ENCODE measurements at places on chromosomes 5 and 9.

GRCh38 chr9:121059998-121060636 is 10.0 kb upstream of the C5 start:
- DNase-seq = peak; percentile 46

GRCh38 chr9:85182383-85182782 is 512.9 kb downstream of the NTRK2 start:
- DNase-seq = no peak

- no peak for DNase-seq
These were observed 109.4 kb downstream of the TMEM174 start for GRCh38 chr5:73282383-73282782.

- DNase-seq = no peak
These were observed 22.0 kb downstream of the MYO10 start for GRCh38 chr5:16914108-16914435.

DNA sequence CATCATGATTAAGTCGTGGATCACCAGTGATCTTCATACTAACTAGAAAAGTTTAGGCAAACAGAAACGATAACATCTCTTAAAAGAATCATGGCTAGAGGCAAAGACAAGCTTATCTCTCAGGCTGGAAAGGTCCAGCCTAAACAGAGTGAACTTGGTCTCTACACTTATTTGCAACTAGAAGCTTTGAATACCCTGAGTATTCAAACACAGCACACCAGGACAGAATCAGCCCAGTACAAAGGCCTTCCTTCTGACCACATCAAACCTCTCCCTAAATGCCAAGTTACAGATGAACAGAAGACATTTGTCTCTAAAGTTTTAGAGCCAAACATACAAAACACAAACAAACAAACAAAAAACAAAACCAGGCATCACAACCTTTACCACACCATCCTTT is 57.2 kb downstream of the ELAVL2 start:
- no peak for DNase-seq

DNA sequence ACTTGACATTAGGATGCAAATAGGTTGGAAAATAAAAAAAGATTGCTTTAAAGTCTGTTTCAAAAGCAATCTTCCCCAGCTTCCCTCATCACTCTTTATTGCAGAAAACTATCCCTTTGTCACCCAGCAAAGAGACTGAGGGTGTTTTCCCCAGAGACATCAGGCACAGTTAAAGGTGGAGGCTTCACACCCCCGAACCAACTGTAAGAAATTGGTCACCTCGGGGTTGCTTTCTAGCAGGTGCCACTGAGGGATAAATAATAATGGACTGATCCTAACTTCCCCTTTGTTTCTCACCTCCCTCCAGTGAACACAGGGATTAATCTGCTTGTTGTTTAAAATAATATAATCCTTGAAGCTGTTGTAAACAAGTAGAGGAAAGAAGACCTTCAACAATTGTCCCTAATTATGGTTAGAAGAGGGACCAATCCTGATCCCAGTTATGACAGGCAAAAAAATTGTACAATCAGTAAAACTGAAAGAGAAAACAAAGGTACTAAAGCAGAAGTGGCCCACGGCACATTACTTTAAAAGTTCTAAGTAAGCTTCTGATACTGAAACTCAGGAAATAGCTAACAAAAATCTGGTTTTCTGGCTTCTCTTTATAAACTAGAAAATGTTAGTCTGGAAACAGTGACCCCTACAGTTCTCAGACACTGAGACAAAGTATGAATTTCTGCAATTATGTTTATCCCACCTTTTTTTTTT is 6.6 kb upstream of the PCSK1 start:
- no peak for DNase-seq

DNA sequence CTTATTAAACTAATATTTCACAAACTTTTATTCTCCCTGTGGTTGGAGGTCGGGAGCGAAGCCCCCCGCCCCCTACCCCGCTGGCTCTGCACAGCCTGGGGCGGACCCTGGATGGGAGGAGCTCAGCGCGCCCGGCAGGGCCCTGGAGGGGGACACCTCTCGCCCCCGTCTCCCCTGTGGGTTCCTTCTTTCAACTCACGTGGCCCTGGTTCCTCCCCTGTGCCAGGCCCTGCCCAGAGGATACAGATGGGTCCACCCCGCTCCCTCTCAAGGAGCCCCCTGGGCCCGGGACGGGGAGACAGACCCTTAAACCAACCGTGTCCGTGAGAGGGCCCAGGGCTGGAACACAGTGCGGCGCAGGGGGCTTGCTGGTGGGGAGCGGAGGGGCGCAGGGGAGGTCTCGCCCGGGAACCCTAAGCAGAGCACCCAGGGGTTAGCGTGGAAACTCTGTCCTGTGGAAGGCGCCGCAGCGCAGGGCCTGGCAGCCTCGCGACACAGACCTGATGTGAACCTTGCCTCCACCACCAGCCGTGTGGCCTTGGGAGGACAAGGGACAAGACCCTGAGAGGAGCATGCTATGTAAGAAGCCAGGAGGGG is 103.7 kb upstream of the MVB12B start:
- no peak for DNase-seq

GRCh38 chr5:14447958-14448911 is 133.4 kb upstream of the OTULINL start:
- no peak for DNase-seq

DNA sequence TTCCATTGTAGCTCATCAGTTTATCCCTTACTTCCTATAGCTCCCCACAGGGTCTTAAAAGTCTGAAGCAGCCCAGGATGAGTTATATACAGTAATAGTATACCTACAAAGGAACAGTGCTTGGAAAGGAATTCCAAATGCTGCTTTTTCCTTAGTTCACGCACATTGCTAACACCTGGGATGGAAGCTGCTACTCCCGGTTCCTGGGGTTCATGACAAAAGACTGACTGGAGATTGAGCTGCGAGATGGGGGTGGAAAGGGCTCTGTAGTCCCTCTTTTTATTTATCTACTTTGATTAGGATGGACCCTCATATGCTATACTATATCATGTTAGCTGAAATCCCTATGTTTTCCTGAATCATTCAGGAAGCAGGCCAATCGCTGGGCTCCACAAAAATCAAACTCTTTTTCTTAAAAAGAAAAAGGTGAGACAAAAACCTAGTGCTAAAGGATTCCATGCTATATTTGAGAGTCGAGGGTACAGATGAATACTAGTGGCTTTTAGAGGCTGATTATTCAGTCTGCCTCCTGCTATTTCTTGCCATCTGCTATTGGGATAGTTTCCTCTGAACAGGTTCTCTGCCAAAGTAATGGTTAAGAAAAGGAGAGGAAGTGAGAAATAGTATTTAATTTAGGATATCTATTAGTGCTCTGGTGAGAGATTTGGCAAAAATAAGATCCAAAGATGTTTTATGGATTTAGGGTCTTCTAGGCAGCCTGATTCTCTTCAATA is 81.2 kb downstream of the MRPS27 start:
- DNase-seq = no peak

DNA sequence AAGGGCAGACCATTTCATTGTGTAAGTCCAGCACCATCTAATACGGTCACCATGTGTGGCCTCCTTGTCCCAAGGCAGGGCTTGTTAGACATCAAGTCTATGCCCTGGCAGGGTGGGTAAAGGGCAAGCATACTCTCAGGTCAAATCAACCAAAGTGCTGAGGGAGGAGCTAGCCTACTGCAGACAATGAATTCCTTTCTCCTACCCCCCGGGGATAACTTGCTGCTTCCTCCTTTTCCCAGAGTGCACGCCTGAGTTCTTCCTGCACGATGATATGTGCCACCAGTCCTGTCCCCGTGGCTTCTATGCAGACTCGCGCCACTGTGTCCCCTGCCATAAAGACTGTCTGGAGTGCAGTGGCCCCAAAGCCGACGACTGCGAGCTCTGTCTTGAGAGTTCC is 71.4 kb downstream of the RFK start:
- DNase-seq = no peak

DNA sequence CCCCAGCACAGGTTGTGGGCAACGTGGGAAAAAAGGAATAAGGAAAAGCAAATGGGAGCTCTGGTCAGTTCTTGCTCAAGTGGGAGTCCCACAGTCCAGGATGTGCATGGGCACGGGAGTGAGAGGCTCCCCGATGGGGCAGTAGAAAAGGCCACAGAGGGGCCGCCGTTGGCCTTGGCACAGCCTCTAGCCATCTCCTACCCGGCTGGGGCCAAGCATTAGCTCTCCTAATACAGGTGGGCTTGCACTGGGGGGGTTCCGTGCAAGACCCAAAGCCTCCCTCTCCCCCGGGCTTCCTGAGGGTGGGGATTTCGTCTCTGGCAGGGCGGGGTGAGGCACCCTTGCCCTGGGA is 212.2 kb upstream of the MVB12B start:
- no peak for DNase-seq

- peak; percentile 56 for DNase-seq
These were observed 253.8 kb downstream of the PBX3 start for GRCh38 chr9:126000731-126001580.

GRCh38 chr5:88884608-88884877 is 1.6 kb upstream of the MEF2C start:
- DNase-seq = peak; percentile 65

- DNase-seq = peak; percentile 90
These were observed 38.0 kb upstream of the LRRC14B start for GRCh38 chr5:153256-153655.

GRCh38 chr9:121954477-121955140 is 138.5 kb downstream of the TTLL11 start:
- no peak for DNase-seq

DNA sequence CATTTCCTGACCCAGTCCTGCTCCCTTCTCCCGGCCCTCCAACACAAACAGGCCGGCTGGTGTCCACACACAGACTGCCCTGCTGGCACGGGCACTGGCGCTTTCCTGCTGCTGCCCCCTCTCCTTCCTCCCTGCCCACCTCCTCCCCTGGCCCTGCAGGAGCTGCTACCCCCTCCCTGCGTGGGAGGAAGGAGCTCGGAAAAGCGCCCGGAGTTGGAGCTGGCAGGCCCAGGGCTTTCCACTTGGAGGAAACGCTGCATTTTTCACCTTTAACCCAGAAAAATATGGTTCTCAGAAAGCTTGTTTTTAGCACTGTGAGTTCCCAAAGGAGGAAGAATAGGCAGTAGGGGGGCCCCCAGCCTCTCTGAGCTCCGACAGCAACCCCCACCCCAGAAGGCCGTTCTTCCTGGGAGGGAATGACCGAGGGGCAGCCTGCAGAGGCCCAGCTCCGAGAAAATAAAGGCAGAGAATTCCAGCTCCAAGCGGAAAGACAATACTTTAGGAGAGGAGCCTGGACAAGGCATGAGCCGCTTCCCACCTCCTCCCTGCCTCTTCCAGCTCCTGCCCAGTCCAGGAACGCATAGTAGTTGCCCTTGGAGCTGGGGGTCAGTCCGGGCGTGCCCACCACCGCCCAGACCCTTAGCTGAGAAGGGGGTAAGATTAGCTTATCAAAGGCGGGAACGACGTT is 88.9 kb downstream of the LIFR start:
- peak; percentile 75 for DNase-seq

GRCh38 chr5:143835251-143835650 is 23.3 kb downstream of the HMHB1 start:
- no peak for DNase-seq

DNA sequence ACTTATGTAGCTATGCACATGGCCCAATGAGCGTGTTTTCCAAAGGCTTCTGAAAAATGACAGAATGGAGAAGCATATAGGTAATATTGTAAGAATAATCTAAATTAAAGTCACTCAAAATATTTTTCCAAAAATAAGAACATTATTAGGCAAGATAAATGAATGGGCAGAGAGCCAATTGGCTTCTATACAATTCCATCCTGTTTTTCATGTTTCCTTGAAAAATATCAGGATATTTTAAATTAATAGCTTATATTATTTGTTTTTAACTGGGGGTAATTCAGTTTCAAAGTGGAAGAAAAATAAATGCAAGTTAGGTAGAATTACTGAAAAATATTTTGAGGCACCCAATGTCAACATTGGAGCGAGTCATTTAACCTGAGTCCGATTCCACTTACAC is 183.5 kb downstream of the PLK2 start:
- no peak for DNase-seq

- peak; percentile 91 for DNase-seq
These were observed 1638.5 kb upstream of the C9orf72 start for GRCh38 chr9:29211580-29212396.

DNA sequence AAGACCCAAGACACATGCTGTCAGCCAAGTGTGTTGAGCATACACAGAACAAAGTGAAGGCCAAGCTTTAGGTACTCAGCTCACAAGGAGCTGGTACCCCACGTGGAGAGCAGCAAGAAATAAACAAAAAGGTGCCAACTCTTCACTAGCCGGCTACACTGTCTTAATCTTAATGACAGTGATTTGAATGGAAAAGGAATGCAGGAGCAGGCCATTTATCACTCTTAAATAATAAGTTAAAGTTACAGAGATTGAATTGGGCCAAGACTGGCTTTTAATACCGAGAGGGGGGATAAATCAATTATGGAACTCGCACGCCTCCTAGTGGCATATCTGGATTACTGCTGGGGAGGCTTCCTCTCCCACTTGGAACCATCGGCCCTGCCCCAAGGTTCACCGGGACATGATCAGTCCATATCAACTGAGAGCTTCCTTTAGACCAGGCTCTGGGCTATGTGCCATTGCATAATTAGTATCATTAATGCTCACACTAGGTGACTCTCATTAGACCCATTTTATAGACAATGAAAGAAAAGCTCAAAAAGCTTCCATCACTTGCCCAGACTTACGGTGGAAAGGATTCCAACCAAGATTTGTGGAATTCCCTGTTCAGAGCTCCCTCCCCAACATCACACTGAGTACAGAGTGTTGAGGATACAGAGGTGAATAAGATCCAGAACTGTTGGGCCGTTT is 94.0 kb downstream of the ACTL7B start:
- DNase-seq = peak; percentile 90

DNA sequence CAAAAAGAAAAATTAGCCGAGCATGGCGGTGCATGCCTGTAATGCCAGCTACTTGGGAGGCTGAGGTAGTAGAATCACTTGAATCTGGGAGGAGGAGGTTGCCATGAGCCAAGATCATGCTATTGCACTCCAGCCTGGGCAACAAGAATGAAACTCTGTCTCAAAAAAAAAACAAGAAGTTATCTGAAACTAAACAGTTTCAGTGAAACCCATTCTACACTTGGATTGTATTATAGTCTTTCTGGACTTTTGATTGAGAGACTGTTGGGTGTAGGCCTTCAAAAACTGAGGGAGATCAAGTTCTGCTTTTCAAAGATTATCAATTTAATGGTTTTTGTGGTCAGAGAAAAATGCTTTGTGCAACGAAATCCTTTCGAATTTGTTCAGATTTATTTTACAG is 34.6 kb upstream of the SPINK5 start:
- DNase-seq = no peak

DNA sequence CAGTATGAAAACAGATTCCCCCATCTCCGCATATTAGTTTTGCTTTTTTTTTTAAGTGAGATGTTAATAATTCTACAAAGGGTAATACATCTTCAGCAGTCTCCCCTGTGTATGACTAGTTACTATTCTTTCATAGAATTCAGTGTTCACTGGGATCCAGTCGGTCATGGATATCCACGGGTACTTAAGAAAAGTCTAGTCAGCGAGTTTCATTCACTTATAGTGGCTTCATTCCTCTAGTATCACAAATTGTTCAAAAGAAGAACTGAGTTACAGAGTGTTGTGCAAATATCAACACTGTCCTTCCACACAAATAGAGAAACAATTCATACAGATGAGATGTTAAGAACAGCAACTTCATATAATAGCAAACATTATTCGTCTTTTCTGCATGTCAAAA is 35.7 kb downstream of the BNC2 start:
- no peak for DNase-seq

GRCh38 chr5:156824800-156825199 is 25.3 kb upstream of the PPP1R2B start:
- DNase-seq = peak; percentile 86

All from osteoblast (primary cell).